ENCODE measurements at places on chromosomes 7 and 10.
A peak's percentile ranks its signal among the peaks of the same experiment; 100 is the strongest.

- no peak for DNase-seq
Observed at GRCh38 chr10:52032681-52033629, 281.1 kb upstream of the DKK1 start.

GRCh38 chr7:55965100-55965470 is 700 bp downstream of the NIPSNAP2 start:
- no peak for DNase-seq

DNA sequence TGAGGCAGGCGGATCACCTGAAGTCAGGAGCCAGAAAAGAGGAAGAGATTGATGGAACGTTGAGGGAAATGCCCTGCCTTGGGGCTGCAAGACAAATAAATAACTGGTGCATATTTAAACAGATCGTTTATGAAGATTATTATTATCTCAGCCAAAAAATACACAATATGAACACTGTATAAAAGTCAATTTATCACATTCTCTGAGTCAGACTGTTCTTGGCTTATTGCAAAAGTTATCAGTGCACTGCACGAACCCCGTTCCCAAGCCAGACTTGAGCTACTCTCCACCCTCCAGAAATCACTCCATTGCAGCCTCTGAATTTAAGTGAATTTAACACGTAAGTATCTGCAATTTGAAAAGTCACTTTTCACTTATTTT is 1.6 kb downstream of the DNMBP start:
- DNase-seq: no peak

GRCh38 chr7:49762666-49763065 is 10.8 kb upstream of the VWC2 start:
- DNase-seq: no peak

DNA sequence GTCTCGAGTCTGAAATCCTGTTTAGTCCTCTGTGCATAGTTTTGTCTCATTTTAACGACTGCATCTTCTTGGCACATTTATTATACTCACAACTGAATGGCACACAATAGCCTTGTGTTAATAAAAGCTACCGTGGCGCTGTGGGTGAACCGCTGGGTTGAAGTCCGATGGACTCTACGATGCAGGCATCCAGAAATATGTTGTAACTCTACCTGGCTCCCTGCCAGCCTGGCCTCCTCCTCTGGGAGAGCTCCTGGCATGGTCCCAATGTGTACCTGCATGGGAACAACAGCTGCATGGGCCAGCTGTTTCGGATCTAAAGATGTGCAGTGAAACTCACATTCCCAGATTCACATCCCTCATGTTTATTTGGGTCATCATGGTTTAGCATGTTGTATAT is 3.7 kb upstream of the DPYSL4 start:
- no peak for DNase-seq

DNA sequence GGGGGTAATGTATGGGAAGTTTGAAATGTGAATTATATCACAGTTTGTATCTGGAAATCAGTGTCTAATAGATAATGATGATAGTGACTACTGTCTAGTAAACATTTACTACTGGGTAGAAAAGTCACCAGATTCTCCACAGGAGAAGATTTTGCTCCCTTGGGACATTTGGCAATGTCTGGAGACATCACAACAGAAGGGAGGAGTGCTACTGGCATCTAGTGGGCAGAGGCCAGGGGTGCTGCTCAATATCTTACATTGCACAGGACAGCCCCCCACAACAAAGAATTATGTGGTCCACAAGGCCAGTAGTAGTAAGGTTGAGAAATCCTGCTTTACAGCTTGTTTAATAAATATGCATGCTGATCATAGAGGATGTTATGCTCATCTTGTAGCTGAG is 92.3 kb upstream of the PRPS1L1 start:
- no peak for DNase-seq

GRCh38 chr10:970311-971149 is 17.7 kb upstream of the GTPBP4 start:
- no peak for DNase-seq

GRCh38 chr7:104231054-104232046 is 23.5 kb upstream of the ORC5 start:
- peak; percentile 8 for DNase-seq

DNA sequence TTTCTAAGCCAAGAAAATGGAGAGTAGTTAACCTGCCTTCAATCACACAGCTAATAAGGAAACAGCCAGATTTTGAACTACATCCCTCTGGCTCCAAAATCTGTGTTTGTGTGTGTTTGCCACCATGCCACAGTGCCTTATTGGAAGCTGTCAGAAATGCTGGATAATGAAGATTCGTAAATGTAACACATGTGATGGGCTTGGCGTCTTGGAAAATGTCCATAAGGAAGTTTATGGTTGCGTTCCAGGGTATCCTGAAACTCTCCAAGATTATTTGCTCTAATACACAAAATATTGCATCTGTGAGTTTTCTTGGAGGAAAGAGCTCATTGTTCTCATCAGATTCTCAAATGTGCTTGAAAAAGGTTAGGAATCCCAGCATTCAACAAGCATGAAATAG is 22.7 kb downstream of the MYOF start:
- DNase-seq: no peak

Data from CD14-positive monocyte (primary cell).